ENCODE measurements at places on chromosomes 2 and 18. TPM values are rescaled to one million over a fixed set of nuclear protein-coding genes. Genes with fewer than 3 reads are reported as not detected.

The NEUROD1 gene
- total RNA-seq, result not detected

The ZSWIM2 gene
- total RNA-seq, result not detected

The SLC1A4 gene
- 14.6 TPM for total RNA-seq

The CIDEA gene
- total RNA-seq, result not detected

The GPR45 gene
- total RNA-seq, result not detected

- DNase-seq, result no peak
- H3K27ac ChIP-seq, result no peak overlapping the region
- no peaks in the 10 kb centered on the region for H3K36me3 ChIP-seq
- no peaks in the 10 kb centered on the region for H3K27me3 ChIP-seq
- no peak overlapping the region for H3K4me3 ChIP-seq
These were observed 163.1 kb downstream of the CDH20 start for GRCh38 chr18:61496374-61496773.

DNA sequence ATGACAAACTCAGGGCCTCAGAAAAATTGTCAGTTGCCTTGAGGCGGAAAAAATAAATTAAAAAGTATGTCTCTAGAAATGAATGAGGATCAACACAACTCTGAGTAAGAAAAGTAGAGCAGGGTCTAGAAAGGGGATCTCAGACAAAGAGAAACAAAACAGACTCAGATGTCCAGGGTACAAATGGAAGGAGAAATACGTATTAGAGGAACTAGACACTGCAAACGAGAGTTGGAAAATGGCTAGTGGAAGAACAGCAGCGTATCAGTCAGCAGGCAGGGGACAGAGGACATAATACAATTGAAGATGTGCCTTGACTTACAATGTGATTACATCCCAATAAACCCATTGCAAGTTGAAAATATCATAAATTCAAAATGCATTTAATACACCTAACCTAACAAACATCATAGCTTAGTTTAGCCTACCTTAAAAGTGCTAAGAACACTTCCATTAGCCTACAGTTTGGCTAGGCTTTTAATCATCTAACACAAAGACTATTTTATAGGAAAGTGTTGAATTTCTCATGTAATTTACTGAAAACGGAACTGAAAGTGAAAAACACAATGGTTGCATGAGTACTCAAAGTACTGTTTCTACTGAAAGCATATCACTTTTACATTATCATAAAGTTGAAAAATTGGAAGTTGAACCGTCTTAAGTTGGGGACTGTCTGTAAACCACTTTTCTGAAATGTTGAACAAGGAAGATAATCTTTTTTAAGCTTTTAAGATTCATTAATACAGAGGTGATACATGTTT is 182.8 kb downstream of the NBAS start:
- H3K4me3 ChIP-seq, result no peak overlapping the region
- H3K27ac ChIP-seq, result peak overlapping the region; percentile 26
- no peaks in the 10 kb centered on the region for H3K27me3 ChIP-seq
- peaks cover 13% of the 10 kb centered on the region for H3K4me1 ChIP-seq

- H3K4me1 ChIP-seq, result no peaks in the 10 kb centered on the region
- no peak for DNase-seq
- H3K27me3 ChIP-seq, result no peaks in the 10 kb centered on the region
These were observed 649.5 kb downstream of the SLC4A3 start for GRCh38 chr2:220276741-220277444.

GRCh38 chr2:36097022-36097421 is 258.6 kb upstream of the CRIM1 start:
- H3K27me3 ChIP-seq, result no peaks in the 10 kb centered on the region
- no peak overlapping the region for H3K4me3 ChIP-seq
- H3K27ac ChIP-seq, result no peak overlapping the region
- no peak for DNase-seq
- H3K36me3 ChIP-seq, result no peaks in the 10 kb centered on the region
- H3K4me1 ChIP-seq, result no peaks in the 10 kb centered on the region

- peaks cover 62% of the 10 kb centered on the region for H3K4me1 ChIP-seq
- peaks cover 12% of the 10 kb centered on the region for H3K36me3 ChIP-seq
- H3K27ac ChIP-seq, result peak overlapping the region; percentile 50
- H3K4me3 ChIP-seq, result no peak overlapping the region
- no peak for DNase-seq
These were observed 101.1 kb downstream of the TRABD2A start for GRCh38 chr2:84779781-84780180.

DNA sequence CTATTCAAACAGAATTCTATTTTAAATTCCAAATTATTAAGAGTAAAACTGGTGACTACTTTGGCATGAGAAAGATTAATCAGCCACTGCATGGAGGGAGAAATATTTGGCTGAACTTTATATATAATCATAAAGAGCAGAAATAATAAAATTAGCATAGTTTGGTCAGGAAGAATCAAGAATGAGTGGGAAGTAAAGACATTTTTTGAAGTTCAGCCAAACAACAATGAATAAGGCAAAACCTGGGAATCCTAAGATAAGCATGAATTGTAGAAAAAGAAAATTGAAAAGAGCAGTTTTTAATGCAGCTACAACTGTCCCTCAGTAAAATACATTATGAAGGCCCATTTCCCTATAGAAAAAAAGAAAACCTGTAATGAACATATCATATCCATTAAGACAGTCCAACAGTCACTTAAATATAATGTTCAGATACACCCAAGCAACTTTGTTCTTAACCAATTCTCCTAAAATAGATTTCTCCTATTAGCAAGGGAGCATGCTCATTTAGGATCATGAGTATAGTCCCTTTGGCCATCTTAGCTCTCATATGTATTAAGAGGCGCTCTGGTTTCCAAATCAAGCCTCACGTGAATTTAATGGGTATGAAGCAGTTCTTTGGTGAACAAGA is 6.5 kb downstream of the TMEM17 start:
- no peak overlapping the region for H3K4me3 ChIP-seq
- H3K36me3 ChIP-seq, result no peaks in the 10 kb centered on the region
- H3K4me1 ChIP-seq, result no peaks in the 10 kb centered on the region

DNA sequence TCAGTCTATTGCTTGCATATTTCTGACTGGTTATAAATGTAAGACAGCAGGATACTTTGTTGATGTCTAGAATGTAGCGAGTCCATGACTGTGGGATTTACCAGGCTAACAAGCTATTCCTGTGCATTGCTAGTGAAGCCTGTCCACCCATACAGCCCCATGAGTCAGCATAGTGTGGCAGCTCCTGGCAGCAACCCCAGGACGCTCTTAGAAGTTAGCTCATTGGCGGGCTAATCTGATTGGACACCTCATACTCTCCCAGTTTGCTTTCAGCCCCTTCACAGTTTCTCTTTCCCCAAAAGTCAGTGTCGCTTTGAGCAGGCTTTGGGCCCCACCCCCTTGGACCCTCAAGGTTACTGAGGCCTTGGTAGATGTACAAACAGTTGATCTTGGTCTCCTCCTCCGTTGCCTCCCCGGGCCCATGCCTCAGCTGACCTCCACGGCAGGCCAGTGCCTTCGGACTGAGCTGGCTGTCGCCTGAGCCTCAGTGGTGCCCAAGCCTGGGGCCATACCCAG is 48.0 kb downstream of the COA5 start:
- H3K4me1 ChIP-seq, result peaks cover 49% of the 10 kb centered on the region
- H3K36me3 ChIP-seq, result peaks cover 31% of the 10 kb centered on the region
- peak overlapping the region; percentile 66 for H3K27ac ChIP-seq
- DNase-seq, result no peak
